ENCODE measurements at places on chromosomes 6 and 20.

GRCh38 chr6:30997301-30997700, 13.0 kb upstream of the MUC22 start:
- no peak for DNase-seq

GRCh38 chr6:36998723-36999038, 6.8 kb upstream of the FGD2 start:
- DNase-seq = no peak

DNA sequence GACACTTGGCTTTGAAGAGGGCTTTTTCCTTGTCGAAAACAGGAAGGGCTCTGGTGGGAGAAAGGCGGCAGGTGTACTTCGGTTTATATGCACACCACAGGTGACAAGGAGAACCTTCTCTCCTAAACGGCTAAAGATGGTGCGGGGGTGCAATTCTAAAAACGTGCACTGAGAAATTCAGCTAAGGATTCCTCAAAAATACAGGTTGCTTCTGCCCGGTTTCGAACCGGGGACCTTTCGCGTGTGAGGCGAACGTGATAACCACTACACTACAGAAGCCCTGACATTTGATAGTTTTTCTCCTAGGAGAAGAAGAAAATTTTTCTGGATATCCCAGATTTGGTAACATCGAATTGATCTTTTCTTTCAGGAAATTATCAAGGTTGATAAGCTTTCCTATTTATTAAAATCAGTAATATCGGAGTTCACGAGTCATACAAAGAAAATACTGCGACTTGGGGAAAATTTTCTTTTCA, 32.0 kb downstream of the POM121L2 start:
- peak; percentile 16 for DNase-seq

DNA sequence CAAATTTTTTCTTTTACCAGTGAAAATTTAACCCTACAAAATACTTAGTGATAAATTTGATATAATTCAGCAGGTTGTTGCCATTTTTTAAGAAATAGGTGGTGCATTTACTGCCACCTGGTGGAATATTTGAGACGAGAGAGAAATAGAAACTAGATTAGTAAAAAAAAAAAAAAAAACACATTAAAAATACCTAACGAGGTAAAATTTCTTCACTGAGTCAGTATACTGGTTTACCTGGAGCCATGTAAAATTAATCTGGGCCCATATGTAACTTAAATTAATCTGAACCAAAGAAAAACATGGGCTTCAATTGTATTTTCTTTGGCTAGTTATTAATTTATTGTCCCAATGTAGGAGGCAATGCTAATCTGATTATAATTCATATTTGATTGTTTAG, 520.8 kb downstream of the EPM2A start:
- peak; percentile 22 for DNase-seq

DNA sequence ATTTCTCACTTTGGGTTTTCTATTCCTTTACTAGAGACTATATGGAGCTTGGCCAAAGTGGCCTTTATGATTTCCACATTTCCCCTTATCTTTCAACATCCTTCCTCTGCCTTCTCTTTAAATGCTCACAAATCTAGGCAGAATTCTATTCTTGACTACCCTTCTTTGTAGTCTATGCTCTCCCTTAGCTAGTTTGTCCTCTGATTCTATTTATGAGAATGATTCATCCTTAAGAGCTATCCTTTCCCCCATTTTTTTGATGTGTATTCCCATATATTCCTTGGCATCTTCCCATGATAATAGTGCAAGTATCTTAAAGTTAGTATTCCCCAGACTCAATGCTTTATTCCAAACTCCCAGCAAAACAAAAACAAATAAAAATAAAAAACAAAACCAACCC, 53.1 kb downstream of the IL20RA start:
- no peak for DNase-seq

- no peak for DNase-seq
These were observed 23.4 kb upstream of the GSTA4 start for GRCh38 chr6:53018446-53018845.

- no peak for DNase-seq
These were observed 32.5 kb downstream of the BFSP1 start for GRCh38 chr20:17498641-17499040.

DNA sequence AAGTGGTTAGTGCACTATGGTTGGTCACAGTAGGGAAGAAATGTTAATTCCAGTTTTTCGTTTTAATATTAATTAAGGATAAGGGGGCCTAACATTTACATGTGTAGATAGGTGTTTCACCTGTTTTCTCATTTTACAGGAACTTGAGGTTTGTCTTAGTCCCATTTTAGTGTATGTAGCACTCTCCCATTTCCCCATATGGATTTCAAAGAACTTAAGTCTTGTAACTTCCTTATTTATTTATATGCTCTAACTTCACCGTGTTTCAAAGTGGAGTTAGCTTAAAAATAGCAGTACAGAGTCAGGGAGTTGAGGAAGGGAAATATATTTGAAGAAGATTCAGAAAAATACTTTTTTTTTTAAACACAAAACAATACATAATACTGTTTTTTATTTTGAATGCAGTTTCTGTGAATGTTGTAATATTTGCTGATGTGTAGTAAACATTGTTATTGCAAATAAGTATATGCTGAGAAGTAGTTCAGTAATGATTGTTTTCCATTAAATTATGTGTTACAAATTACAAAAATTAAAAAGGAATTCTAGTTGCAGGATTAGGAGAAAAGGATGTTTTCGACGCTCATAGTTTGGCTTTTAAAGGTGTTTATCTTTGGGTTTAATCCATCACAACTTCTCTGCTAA, 3.5 kb downstream of the SCAF8 start:
- DNase-seq = no peak

GRCh38 chr6:148064406-148065134, 278.1 kb upstream of the SASH1 start:
- no peak for DNase-seq

DNA sequence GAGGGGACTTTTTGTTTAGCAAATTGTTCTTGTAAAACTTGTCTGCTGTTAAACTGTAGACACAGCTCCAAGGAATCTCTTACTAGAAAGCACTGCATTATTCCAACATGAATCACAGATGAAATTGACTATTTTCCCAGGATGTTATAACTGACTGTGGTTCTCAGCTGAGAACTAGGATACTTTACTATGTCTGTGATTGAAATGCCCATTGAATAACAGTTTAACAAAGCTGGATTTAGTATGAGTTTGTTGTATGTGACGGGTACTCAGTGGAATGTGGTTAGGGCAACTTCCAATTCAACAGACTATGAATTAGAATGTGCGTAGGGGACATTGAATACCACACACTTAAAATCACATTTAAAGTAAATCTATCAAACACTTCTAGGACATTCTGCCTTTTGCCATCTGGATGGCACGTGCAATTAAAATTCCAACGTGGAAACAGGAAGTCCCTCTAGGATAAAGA, 193.4 kb upstream of the PREP start:
- DNase-seq = no peak

- DNase-seq = peak; percentile 19
These were observed 29.5 kb downstream of the MTHFD1L start for GRCh38 chr6:150894935-150895552.

- no peak for DNase-seq
These were observed 2.2 kb downstream of the SNX21 start for GRCh38 chr20:45835825-45836224.

GRCh38 chr6:137746264-137746663, 120.8 kb upstream of the TNFAIP3 start:
- DNase-seq = no peak

DNA sequence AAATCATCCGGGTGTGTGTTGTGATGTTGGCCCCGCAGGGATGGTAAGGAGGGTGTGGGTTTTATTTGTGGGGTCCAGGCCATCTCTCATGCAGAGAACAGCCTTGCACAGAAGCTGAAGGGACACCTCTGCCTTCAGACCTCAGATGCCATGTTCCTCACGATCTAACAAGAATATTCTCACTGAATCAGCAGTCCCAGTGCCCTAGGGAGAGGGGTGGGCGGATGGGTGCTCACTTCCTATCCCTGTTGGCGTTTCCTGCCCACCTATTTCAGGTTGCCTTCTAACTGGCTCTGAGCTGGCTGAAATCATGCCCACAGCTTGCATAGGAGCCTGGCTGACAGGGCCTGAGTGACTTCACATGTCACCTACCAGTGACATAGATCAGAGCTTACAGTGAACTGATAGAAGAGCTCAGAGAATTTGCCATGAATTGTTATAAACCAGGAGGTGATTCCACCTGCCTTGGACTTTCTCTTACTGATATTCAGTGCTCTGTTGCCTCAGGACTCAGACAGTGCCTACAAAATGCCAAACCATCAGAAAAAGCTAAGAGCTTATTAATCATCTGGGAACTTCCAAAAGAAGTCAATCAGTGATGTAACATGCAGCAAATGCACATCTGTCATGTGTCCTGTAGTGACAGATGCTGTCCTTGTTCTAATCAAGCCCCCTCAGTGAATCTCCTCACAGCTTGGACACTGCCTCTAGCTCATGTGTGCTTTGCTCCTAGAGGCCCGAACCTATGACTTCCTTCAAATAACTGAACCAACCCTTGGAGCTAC, 285.8 kb upstream of the PRND start:
- DNase-seq = no peak

GRCh38 chr6:29631209-29631810, 1.7 kb downstream of the GABBR1 start:
- DNase-seq = no peak

DNA sequence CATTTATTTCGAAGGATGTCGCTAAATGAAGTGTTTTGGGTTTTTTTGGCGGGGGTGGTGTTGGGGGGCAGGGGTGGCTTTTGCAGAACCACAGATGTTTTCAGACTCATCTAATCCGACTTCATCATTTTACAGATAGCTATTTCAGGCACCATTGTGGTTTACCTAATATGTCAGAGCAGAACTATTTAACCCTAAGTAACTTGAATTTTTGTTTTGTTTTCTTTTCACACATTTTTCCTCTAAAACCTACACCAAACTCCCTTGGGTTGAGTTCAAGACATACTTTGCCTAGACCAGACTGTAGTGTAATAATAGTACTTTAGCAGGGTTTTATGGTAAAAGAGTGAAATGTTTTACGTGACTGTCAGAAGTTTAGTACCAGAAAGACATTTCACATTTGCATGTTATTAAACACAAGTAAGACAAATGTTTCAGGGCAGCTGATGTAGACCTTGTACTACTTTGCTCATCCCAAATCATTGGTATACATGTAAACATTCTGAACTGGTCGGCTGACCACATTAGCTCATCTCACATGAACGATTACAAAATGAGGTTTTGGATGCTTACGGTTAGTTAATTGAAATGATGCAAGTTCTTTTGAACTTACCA, 37.7 kb downstream of the MAP3K4 start:
- no peak for DNase-seq

GRCh38 chr6:81144346-81144745, 608.1 kb downstream of the TENT5A start:
- no peak for DNase-seq

DNA sequence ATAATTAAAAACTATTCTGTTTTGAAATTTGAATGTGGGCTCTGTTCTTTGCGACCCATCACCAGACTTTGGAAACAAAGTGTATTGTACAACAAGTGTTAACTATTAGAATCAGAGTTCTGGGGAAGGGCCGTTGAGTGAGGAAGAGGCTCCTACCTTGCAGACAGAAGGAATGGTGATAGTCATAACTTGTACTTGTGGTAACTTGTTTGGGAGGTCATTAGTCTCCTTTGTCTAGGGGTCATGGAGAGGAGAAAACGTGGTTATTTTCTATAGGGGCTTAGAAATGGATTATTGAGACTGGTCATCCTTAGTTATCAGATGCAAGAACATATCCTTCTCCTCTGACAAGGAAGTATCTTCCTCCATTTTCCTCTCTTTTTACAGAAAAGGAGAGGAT, 174.8 kb downstream of the BMP2 start:
- no peak for DNase-seq

DNA sequence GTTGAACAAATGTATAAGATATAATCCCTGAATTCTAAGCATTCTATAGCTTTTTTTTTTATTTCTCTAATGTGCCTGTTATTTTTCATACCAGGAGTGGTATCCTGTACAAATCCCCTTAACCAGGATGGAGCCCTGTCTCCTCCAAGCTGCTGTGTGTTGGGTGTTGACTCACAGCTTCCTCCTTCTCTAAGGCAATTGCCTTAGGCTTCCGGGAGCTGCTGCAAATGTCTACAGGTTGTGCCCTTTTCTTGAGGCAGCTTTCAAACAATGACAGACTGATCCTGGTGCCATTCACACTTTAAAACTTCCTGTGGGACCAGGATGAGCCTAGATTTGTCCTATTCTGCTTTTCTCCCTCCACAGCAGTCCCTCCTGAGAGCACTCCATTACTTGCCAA, 173.2 kb downstream of the BTBD3 start:
- DNase-seq = no peak

GRCh38 chr20:40685349-40685748, 3.7 kb downstream of the MAFB start:
- DNase-seq = no peak

GRCh38 chr6:127083963-127084310, 34.5 kb upstream of the RSPO3 start:
- DNase-seq = no peak

- no peak for DNase-seq
These were observed 175.1 kb upstream of the PMEPA1 start for GRCh38 chr20:57884956-57885355.

GRCh38 chr6:161686655-161687054, 412.8 kb upstream of the AGPAT4 start:
- DNase-seq = no peak

- no peak for DNase-seq
These were observed 654.1 kb upstream of the NOX3 start for GRCh38 chr6:156109713-156110112.

GRCh38 chr6:163417595-163417994, 3.1 kb downstream of the QKI start:
- no peak for DNase-seq

GRCh38 chr6:169763881-169764280, 12.5 kb downstream of the ERMARD start:
- no peak for DNase-seq

DNA sequence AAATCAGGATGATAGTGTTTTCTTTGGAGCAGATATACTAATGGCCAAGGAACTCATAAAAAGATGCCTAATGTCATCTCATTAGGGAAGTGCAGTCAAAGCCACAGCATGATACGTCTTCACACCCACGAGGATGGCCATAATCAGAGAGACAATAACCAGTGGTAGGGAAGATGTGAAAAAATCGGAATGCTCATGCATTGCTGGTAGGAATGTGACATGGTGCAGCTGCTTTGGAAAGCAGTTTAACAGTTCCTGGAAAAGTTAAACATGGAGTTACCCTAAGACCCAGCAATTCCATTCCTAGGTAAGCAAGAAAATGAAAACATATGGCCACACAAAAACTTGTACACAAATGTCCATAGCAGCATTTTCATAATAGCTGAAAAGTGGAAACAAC, 29.9 kb downstream of the BCAS1 start:
- DNase-seq = no peak

DNA sequence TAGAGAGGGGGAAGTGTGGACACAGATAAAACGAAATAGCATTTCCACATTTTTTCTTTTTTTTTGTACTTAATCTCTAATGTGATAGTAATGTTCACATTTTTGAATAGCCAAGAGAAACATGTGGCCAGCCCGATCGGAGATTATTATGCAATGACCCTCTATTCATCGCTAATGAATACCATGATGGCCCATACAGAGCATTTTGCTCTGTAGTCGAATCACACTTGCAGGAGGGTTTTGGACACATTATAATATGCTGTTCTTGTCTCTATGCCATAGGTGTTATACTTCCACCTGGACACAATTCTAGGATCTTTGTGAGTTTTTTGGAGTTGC, 60.1 kb downstream of the MTHFD1L start:
- no peak for DNase-seq

GRCh38 chr6:141103246-141103645, 1029.5 kb upstream of the GJE1 start:
- DNase-seq = no peak

- DNase-seq = no peak
These were observed 576 bp downstream of the MAPK13 start for GRCh38 chr6:36130667-36131510.

- no peak for DNase-seq
These were observed 618.5 kb downstream of the EYS start for GRCh38 chr6:65088575-65088974.

Measured in Jurkat, Clone E6-1 (cell line).